Central memory CD8-positive, alpha-beta T cell (primary cell): ENCODE measurements at places on chromosomes 16 and 17.

- no peak for DNase-seq
Measured at GRCh38 chr17:77317091-77317750, 176.5 kb downstream of the SEC14L1 start.

- no peak for DNase-seq
Measured at GRCh38 chr17:78920528-78920927, 4.7 kb downstream of the TIMP2 start.

DNA sequence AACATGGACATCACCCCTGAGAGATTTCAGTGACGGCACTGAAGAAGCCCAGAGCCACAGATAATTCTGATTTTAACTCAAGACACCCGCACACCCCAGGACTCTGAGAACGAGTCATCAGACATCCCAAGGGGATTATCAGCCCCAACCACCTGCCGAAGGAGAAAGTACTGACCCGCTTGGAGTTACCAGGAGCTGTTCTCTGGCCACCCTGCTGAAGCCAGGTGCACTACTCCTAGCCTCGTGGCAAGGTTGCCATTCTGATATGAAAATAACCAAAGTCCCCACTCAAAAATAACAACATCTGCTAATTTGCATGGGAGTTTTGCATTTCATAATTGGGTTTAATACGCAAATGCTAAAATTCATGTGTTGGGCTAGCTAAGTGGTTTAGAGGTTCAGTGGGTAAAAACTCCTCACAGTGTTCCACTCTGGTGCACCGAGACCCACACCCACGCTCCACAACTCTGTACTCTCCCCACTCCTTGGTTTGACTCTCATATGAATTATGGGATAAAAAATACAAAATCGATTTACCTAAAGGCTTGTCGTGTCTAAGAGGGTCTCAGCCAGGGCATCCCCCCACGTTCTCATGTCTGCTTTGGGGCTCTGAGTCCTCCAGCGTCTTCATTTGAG is 143.0 kb upstream of the NOL11 start:
- no peak for DNase-seq

DNA sequence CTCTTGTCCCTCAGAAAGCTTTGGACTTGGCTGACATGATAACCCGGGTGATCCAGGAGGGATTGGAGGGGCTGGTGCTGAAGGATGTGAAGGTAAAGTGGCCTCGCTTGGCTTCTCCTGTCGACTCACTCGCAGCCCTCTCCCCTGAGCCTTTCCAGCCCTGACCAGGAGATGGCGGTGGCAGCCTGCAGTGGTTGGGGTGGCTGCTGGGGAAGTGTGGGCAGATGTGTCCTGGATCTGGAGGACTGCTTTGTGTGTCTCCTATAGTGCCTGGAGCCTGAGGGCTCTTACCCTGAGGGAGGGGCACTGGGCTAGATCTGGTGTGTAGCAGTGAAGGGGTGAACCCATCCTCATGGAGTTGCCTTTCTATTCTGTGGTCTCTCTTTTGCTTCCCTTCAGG is 17.9 kb downstream of the LIG3 start:
- peak; percentile 68 for DNase-seq

DNA sequence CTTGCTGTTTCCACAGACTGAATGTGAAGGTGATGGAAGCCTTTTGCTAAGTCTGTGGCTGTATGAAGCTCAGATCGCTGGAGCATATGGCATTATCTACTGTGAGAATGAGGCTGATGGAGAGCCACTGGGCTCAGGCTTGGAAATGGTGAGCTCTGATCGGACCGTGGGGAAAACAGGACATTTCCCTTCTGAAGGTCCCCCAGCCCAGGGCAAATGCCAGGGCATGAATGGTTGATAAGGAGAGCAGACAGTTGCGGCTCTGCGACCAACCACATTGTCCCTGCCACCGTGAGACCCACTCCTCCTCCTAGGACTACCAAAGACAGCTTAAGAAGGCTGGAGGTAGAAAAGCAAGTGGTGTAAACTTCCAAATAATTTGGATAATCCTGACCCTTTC is 4.7 kb upstream of the CUEDC1 start:
- no peak for DNase-seq

- no peak for DNase-seq
Measured at GRCh38 chr17:65750166-65750565, 188.7 kb upstream of the AXIN2 start.

DNA sequence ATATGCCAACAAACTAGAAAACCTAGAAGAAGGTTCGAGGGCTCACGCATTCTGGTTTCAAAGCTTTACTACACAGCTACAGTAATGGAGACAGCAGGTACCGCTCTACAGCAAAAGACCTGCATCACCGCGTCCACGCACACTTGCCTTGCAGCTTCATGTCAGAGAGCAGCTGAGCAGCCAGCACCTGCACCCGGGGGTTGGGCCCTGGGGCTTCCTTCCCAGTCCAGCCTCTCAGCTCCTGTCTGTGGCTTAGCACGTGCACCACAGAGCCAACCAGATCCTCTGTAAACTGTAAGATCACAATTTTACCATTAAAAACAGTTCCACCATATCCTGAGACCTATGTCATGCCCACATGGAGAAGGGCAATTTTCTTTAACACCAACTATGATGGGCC is 15.3 kb downstream of the MEAK7 start:
- DNase-seq, result no peak

DNA sequence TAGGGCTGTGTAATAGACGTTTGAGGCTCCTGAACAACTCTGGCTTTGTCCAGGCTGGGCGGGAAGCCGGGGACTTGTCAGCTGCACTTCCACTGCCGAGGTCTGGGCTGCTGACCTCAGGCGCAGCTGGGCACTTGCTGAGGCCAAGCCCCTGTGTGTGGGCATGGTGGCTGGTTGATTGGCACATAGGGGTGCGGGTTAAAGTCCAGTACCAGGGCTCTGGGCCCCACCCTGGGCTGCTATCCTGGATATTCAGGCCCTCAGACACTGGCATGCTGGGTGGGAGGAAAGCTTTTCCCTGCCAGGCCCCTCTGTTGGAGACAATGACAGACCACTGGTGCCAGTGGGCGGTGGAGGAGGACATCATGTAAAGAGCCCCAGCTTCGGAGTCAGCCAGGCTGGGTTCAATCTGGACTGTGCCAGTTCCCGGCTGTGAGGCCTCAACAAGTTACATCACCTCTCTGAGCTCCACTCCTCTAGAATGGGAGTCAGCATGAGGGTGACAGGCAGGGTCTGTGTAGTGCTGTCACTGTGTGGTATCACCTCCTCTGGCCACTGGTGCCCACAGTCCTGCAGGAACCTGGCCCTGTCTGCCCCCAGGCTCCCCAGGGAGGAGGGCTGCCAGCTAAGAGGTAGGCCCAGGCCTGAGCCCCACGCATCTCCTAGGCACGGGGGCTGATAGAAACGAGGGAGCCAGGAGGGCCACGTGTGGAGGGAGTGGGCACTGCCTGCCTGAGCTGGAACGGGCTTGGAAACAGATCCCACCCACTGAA is 42.5 kb downstream of the PSME3IP1 start:
- DNase-seq, result no peak

DNA sequence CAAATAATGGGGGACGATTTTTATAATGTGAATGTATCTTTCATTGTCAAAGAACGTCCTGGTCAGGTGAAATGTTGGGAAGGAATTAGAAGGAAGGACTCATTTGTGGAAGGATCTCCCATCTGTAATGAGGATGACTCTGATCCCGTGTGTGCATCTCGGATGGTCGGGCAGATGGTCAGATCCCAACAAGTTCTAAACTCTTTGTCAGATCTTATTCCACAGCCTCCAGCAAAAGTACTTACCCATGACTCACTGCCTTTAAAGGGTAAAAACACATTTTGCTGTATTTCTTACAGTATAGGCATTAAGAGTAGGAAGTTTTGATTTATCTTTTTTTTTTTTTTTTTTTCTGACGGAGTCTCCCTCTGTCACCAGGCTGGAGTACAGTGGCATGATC is 539 bp upstream of the KRTAP4-8 start:
- DNase-seq, result no peak

GRCh38 chr16:52398491-52398960 is 148.4 kb downstream of the TOX3 start:
- no peak for DNase-seq

- DNase-seq, result no peak
Measured at GRCh38 chr17:58109197-58109596, 26.0 kb downstream of the DYNLL2 start.

GRCh38 chr16:87706278-87707000 is 59.3 kb downstream of the KLHDC4 start:
- no peak for DNase-seq

GRCh38 chr16:88345721-88346560 is 36.8 kb upstream of the ZNF469 start:
- DNase-seq, result no peak

DNA sequence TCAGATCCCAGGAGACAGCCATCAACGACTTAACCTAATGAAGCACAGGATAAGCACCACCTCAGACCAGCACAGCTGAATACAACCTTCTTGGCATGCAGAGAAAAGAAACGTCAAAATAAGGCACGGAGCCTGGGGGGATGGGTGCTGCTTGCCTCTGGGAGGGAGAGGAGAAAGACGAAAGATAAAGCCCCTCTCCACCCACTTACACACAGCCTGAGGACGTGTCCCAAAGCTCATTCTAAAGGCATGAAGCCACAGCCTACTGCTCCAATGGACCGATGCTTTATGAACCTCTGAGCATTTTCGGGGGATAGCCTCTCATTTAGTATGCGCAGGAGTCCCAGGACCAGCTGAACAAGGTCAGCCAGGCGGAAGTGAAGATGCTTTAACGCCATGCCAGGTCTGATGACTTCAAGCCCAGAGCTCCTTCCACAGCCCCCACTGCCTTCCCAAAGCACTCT is 31.1 kb downstream of the ST3GAL2 start:
- no peak for DNase-seq

DNA sequence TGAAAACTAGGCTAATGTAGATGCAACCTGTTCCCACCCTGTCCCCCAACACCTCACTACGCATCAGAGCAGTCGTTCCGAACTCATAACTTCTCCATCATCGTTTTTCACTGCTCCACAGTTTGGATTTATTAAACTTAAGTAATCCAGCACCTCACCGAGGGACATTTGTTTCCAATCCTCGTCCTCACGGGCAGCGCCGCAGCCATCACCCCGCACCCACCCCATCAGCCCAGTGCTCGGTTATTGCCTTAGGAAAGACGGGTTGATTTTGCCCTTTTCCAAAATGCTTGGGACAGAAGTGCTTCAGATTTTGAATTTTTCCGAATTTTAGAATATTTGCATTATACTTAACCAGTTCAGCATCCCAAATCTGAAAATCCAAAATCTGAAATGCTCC is 71.0 kb upstream of the DOC2B start:
- DNase-seq, result no peak

DNA sequence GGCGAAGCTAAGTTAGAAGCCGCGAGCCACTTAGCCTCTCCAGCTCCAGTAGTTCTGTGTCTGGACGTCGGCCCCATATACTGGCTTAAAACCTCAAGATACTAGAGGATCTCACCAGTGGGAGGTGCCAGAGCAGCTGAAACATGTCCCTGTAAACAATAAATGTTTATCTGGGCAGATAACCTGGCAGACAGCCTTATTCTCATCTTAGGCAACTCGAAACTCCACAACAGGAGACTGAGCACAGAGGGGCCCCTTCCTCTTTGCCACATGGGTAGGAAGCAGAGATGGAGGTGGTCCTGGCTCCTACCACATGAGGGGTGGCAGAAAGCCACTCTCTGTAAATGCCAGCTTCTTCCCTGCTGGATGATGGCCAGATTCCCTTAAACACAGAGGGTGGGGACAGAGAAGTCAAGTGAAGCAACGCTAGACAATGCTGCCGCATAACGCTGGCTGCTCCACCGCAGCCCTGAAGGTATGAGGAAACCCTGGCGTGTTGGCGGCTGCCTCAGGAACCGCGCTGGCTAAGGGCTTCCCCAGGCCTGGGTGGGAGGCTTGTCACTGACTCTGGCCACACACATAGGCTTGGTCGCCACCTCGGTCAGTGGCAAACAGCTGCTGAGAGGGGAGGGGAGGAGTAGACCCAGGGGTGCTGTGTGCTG is 67.9 kb downstream of the HIC1 start:
- no peak for DNase-seq

DNA sequence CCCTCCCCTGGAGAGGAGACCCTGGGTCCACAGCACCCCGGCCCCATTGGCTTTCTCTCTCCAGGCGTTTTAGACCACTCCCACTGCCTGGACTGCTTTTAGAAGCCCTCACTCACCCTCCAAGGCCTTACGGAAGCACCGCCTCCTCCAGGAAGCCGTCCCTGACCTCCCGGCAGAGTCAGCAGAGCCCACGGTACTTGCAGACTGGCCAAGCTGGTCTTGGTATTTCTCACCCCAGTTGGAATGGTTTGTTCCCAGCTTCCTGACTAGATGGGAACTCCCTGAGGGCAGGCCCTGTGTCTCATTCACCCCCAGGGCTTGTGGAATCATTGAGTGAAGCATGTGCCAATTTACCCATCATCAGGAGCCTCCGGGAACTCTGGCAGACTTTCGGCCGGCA is 9.2 kb downstream of the SCGB1C2 start:
- no peak for DNase-seq

DNA sequence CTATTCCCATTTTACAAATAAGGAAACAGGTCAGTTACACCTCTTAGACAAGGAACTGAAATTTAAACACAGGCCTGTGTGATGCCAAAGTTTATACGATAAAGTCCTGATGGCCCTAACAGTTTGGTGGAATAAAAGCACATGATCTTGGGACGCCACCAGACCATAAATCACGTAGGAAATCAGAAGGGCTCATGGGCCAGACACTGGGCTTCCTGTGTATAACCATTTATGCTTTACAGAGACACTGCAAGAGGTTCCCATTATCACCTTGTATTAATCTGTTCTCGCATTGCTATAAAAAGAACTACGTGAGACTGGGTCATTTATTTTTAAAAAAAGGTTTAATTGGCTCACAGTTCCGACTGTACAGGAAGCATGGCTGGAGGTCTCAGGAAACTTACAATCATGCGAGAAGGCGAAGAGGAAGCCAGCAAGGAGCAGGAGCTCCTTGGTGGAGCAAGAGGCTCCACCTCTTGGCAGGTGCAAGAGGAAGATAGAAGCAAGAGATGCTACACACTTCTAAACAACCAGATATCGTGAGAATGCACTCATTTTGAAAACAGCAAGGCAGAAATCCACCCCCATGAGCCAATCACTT is 124.0 kb upstream of the MON1B start:
- DNase-seq, result no peak
